ENCODE measurements at places on chromosomes 11 and 22. TPM values are rescaled to one million over a fixed set of nuclear protein-coding genes. Genes with fewer than 3 reads are reported as not detected.

Gene FGF19
- total RNA-seq, result not detected

Gene FERMT3
- 0.98 TPM for total RNA-seq

Gene CDC42EP2
- total RNA-seq, result 2.7 TPM

Gene RAB39A
- 32.7 TPM for total RNA-seq

Gene MMP20
- total RNA-seq, result not detected

Gene LINC01488
- total RNA-seq, result not detected

Gene C11orf86
- not detected for total RNA-seq

Gene KRTAP5-7
- total RNA-seq, result not detected

Gene CTSF
- total RNA-seq, result 46.2 TPM

Gene LMO1
- total RNA-seq, result 2.0 TPM

Gene PLCB3
- 3.7 TPM for total RNA-seq

Gene LDHAL6A
- total RNA-seq, result 0.25 TPM

Gene TTC12
- total RNA-seq, result 2.7 TPM
